ENCODE measurements at places on chromosomes 13 and 19.

GRCh38 chr19:4473763-4474513 is 1.8 kb downstream of the HDGFL2 start:
- DNase-seq, result no peak

GRCh38 chr19:30969591-30969990 is 379.6 kb downstream of the TSHZ3 start:
- DNase-seq, result no peak

DNA sequence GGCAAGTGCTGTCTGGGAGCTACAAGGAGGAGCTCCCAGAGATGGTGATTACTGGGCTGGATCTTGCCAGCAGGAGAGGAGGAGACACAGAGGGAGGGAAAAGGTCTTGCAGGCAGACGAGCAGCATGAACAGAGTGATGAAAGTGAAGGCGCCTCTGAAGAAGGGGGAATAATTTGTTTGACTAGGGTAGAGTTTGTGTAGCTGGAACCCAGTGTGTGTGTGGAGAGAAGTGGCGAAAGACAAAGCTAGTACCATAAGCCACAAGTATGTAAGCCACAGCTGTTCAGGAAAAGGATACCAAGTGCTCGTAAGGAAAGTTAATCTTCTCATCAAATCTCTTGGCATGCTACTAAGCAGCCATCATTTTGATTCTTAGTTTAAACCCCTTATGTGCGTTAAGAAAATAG is 5.4 kb downstream of the FLT1 start:
- no peak for DNase-seq

DNA sequence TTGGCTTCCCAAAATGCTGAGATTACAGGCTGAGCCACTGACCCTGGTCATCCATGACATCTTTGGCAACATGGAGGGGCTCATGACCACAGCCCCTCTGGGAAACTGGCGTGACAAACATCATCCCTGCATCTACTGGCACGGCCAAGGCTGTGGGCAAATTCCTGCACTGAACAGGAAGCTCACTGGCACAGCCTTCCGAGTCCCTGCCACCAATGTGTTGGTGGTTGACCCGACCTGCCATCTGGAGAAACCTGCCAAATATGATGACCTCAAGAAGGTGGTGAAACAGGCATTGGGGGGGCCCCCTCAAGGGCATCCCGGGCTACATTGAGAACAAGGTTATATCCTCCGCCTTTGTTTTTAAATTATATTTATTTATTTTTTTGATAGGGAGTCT is 8.9 kb upstream of the ACP5 start:
- no peak for DNase-seq

All from hepatocyte (in vitro differentiated cells).